AG04450 (cell line): ENCODE measurements at places on chromosomes 13 and 19. TPM values are rescaled to one million over a fixed set of nuclear protein-coding genes. Genes with fewer than 3 reads are reported as not detected.

DNA sequence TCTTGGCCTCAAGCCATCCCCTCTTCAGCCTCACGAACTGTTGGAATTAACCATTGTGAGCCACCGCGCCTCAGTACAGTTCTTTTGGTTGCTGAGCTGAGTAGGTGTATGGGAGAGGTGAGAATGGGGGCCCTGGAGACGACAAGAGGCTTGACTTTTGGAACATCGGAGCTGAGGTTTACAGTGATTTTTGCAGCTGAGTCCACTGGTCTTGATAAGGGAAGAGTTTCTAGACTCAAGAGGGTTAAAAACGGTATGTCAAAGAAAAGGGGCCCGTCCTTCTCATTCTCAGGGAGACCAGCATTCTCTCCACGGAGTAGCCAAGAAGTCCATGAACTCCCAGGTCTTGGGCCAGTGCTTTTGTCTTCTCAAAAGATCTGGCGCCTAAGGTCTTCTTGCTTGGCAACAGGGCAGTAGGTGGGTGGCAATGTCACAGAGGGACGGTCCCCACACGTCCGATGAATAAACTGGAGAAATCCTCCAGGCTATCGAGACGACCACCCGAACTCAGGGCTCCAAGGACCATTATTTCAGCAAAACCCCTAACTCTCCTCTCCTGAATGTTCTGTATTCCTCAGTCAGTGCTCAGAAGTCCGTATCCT is 6.4 kb upstream of the QTRT1 start:
- no peak for DNase-seq

DNA sequence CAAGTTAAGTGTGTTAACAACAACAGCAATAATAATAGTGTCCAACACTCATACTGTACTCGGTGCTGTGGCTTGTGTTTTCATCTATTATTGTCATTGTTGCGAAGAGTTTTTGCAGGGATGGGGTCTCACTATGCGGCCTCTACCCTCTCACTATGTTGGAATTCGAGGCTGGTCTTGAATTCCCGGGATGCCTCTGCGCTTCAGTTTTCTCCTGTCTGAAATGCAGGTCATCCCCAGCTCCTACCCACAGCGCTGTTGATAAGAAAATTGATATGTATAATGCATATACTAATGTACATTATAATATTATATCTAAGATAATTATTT is 4.9 kb upstream of the SBK3 start:
- no peak for DNase-seq

DNA sequence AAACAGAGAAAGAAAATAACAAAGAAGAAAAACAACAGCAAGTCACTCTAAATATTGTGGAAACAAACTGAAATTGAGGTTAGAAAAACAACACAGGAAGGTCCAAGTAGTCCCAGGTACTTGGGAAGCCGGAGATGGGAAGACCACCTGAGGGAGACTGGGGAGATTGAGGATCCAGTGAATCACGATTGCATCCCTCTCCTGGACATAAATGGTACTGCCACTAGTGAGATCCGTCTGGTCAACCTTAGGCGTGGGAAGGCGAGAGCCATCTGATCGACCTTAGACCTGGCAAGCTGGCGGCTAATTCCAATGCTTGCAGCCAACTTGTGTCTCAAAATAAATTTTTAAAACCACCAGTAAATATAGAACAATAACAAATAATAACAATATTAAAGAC is 81.9 kb downstream of the ZNF726 start:
- DNase-seq: no peak

DNA sequence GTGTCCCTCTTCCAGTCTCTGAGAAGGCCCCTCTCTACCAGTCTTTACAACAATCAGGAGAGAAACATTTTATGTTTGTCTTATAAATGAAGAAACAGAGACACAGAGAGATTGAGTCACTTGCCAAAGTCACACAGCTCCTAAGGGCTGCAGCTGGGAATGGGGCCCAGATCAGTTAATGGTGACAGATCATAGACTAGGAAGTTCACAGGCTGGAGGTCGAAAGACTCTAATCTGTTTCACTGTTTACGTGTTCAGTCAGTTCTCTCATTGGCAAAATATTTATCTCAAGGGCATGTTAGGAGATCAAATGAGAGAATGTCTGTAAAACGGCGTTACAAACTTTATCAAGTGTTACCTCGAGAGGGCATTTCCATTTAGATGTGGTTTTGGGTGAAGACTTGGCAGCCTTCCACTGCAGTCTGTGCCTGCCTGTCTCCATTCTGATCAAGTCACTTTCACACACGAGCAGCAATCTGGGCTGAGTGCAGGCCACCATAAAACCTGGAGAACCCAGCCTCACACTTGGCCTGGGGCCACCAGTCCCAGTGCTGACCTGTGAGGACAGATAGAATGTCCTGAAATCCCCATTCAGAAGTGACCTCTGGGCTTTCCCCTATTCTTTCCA is 65.1 kb downstream of the SIAH3 start:
- DNase-seq: no peak

GRCh38 chr19:44542671-44543070 is 13.2 kb upstream of the CEACAM20 start:
- no peak for DNase-seq

- DNase-seq: no peak
Observed at GRCh38 chr13:99145461-99145860, 55.2 kb upstream of the UBAC2 start.

DNA sequence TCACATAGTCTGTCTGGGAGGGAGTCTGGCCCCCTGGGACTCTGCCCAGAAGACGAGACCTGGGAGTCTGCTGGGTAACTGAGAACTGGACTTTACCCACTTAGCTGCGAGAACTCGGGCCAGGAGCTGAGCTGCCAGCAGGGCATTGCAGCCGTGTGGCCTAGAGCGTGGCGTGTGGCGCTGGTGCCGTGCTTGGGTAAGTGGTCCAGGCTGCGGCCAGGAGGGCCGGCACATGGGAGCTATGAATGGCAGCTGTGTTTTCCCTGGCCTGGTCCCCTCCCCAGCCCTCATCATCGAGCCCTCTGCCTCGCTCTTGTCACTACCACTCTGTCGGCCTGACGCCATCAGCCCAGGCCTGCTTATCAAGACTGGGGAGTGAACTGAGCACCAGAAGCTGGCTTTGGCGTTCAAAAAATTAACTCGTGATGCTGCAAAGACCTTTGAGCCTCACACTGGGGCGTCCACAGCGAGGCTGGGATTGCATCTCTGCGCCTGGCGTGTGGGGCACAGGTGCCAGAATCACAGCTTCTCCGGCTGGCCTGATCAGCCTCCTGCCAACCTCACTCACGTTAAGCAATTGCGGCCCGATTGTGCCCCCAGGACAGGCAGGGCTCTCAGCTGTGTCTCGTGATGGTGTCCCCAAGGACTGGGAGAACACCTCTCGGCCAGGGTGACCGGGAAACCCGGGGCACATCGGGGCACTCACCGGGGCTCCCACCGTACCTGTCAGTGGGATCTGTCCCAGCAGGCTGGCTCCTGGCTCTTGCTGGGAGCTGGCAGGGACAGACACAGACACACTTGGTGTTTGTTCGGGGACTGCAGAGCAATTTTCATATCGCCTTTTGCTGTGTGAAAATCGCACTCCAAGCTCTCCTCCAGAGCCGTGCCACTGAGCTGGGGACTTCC is 85.9 kb downstream of the KDM4B start:
- no peak for DNase-seq

The LGALS14 gene
- polyA plus RNA-seq: not detected in 2 replicates

The SPRED3 gene
- polyA plus RNA-seq: 2.5 and 3.6 TPM in 2 replicates
